ENCODE measurements at places on chromosomes 5 and 9. TPM values are rescaled to one million over a fixed set of nuclear protein-coding genes. Genes with fewer than 3 reads are reported as not detected.

The RNF183 gene
- total RNA-seq: 0.09 TPM

The OR1J2 gene
- not detected for total RNA-seq

The CA9 gene
- total RNA-seq: 7.3 TPM

The NR5A1 gene
- not detected for total RNA-seq

The CDH6 gene
- total RNA-seq: 0.05 TPM

The GABRB2 gene
- total RNA-seq: not detected

The PRR16 gene
- total RNA-seq: 0.09 TPM

The CHMP5 gene
- total RNA-seq: 90.3 TPM

The EFNA5 gene
- total RNA-seq: 21.3 TPM

The ANKRD20A1 gene
- 1.3 TPM for total RNA-seq

The PRR7 gene
- total RNA-seq: 41.0 TPM

The HAVCR2 gene
- 0.87 TPM for total RNA-seq

The PPP3R2 gene
- not detected for total RNA-seq

The C9orf153 gene
- not detected for total RNA-seq

The NDOR1 gene
- 10.9 TPM for total RNA-seq

The TTC39B gene
- 0.85 TPM for total RNA-seq

The ZNF454 gene
- not detected for total RNA-seq

The WASHC1 gene
- total RNA-seq: 12.4 TPM

The SPINK7 gene
- total RNA-seq: not detected

The DPH7 gene
- total RNA-seq: 25.4 TPM

All from A549 treated with RU486 at 1 μM for 4 hours (cell line).